ENCODE measurements at places on chromosomes 16 and 17.

GRCh38 chr16:79124016-79124756, 476.4 kb downstream of the MAF start:
- DNase-seq, result no peak

DNA sequence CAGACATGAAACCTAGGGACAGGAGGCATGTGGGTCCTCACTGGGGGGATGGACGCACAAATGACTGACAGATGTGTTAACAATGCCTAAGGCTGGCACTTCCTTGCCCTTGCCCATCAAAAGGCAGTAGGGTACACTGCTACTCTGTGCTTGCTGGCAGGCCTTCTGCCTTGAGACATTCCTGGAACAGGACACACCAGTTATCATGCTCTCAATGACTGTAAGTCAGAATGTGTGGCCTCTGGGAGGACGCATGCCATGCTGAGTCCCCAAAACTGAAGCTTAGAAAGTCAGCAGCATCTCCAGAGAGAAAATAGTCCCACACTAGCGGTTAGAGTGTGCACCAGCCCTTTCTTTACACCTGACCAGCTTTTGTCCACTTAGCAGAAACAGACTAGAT, 16.1 kb upstream of the SREBF1 start:
- DNase-seq, result no peak

DNA sequence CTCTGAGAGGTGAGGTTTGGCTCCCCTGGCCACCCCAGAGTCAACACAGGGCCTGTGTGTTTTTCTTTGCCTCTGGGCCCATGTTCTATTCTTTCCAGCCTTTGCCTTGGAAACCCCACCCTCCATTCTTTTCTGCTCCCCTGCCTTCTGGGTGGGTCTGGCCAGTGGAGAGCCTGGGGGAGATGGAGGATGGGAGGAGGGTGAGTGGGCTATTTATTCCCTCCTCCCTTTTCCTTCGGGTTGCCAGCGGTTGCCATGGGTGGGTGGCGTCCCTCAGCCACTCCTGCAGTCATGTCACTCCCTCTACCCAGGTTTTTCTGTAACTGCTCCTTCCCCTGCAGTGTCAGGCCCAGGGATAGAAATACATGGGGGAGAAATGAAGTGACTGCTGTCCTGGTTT, 15.5 kb downstream of the CMIP start:
- no peak for DNase-seq

- no peak for DNase-seq
These were observed 50.7 kb upstream of the TAC4 start for GRCh38 chr17:49898366-49899190.

GRCh38 chr17:2935632-2936031, 127.8 kb downstream of the OR1D5 start:
- DNase-seq, result no peak

DNA sequence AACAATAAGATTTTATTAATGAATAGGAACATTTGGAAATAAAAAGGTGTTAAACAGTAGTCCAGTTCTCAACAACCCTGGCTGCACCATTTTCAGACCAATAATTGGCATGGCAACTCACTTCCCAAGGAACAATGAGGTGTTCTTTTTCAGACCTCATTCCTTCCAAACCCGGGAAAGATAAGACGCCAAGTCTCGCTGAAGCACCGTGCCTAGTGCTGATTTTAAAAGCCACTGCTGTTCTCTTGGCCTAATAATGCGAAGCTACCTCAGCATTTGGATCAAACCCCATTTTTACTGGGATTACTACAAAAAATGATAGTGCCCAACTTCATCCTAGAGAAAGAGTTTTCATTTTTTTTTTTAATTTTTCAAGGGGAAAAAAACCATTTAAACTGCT, 75.2 kb upstream of the NOL11 start:
- no peak for DNase-seq

DNA sequence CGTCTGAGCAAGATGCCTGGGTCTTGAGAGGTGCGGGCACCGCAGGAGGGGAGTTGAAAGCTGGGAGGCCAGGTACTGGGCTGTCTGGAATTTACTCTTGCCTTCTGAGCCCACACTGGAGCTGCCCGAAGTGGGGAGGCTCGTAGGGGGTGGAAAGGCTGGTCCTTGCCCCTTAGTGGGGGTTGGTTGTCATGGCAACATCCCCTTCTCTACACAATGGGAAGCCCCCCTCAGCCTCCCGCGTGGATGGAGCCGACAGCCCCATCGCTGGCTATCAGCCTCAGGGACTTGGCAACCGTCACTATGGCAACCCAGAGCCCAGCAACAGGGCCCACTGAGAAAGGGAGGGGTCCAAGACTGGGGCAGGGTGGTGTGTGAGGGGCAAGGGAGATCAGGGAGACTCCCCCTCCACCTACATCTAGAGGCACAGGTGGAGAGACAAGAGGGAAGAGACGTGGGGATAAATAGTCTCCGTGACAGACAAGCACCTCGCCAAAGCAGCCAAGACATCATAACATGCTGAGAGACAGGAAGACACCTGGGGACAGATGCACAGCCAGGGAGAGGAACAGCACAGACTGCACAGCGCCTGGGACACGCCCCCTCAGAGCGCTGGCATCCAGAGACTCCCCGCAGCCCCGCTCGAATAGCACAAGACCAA, 5.3 kb upstream of the DNAH2 start:
- DNase-seq, result no peak

DNA sequence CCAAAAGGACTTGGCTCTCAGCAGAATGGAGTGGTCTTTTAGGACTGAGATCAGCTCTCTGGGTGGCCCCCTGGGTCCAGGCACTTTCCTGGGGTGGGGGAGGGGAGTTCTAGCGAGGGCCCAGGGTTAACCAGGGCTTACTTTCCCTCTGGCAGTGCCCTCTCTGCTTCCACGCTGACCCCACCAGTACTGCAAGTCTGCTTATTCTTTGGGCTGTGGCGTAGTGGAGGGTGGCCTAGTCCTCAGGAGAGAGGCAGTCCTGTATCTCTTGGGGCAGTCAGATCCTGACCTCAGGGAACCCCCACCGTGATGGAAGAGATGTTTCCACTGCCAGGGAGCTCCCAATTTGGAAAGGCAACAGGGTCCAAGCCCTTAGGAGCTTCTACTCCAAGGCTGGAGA, 79.4 kb downstream of the CCDC182 start:
- no peak for DNase-seq

DNA sequence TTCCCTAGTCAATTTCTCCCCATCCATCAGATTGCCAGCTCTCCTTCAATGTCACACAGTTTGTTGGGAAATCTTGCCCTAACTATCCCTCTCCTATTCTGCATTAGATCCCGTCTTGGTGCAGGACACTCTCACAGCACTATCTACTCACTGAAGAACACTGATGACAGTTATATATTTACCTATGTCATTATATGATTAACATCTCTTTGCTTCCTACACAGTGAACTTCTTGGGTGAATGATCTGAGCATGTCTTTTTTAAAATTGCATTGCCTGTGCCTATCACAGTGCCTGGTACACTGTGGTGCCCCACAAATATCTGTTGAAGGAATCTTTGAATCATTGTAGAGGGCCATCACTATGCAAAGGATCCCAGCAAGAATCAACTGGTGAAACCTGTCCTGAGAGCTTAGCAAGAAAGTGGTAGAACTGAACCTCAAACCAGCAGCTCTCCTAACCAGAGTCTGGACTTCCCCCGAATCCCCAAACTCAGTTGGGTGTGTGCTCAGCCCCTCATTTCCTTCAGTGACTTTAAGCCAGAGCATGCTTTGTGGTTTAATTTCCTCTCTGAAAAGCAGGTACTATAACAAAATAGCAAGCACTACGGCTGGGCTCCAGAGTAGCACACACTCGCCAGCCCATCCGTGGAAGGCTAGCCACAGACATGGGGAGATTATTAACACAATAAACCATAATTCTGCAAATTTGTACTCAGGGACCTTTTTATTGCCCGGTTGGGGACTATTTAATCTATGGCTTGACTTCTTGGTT, 680.7 kb upstream of the SALL1 start:
- DNase-seq, result no peak

DNA sequence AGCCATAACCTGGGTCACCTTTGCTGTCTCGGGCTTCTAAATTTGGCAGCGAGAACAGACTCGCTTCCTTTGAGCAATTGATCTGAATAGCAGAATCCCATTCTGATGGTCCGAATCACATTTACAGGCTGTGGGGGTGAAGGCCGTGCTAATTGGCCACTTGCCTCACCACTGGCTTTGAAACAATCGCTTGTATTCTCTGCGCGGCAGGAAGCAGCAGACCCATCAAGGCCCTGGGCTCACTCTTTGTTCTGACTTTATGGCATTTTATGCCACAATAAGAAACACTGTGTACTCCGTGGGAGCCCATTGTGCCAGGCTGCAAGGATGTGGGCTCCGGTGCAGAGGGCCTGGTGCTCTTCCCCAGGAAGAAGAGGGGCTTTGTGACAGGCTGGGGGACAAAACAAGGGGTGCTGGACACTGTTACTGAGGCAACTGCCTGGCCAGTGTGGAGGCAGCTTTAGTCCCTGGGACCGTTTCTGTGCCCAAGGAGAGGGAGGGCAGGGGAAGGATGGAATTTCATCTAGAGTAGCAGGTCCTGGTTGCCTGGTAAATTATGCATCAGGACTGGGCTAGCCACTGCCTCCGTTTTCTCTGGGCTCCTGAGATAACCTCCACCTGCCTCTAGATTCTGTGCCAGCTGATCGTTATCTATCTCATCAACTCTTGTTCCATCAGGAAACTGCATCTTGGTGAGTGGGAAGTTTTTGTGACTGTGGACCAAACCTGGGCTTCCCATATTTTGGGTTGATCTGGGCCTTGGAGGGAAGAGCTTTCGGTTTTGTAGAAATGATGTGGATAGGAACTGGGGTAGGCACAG, 78.5 kb downstream of the MRC2 start:
- no peak for DNase-seq

DNA sequence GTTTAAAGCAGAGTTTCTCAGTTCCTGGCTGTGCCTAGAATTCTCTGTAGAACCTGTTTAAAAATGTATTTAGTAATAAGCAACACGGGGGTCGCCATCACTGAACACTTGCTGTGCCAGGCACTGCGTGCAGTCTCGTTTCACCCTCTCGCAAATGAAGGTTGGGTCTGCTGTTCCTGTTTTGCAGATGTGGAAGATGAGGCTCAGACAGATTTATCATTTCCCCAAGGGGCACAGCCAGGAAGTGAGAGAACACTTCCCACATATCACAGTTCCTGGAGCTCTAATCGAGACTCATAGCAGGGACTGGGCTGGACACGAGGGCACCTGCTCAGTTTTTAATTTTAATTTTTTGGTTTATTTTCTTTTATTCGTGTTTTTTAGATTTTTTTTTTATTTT, 122.7 kb downstream of the ABCC6 start:
- no peak for DNase-seq

DNA sequence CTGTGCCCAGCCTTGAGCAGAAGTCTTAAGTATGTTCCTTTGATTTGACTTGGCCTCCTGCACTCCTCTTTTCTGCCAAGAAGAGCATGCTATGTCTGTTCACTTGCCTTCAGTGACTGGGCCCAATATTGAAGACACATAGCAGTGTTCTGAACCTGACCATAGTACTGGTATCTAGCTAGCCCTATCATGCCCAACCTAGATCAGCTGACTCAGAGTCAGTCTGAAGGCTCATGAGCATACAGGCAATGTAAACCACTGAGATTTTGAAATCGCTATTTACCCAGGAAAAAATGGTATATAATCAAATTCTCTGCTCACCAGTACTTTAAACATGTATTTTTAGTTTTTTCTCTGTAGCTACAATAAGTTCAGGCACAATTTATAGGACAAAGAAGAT, 129.4 kb downstream of the TANC2 start:
- DNase-seq, result no peak

DNA sequence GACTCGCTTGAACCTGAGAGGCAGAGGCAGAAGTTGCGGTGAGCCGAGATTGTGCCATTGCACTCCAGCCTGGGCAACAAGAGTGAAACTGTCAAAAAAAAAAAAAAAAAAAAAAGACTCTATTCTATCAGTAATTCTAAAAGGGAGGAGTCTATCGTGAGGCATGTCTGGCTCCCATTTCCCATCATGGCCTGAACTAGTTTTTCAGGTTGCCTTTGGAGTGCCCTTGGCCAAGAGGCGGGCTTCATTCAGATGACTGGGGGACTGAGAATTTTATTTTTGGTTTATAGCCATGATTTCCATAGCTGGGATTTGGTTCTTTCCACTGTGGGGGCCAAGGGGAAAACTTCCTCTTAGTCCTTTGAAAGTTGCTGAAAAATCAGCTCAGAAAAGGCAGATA, 3.5 kb upstream of the SNX29 start:
- DNase-seq, result no peak

DNA sequence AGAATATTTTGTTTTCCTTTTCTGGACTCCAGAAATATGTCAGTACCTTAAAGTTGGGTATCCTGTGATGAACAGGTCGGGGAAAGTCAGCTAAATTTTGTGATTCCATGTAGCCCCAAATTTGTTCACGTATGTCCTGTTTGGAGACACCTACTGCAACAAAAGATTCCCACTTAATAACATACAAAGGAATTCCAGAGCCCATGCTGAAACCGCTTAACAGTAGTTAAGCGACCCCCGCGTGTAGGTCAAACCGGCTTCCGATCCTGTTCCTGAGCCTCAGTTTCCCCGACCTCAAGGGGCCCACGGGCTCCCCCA, 477 bp downstream of the MTHFSD start:
- no peak for DNase-seq

GRCh38 chr17:80416260-80416939, 1.4 kb downstream of the ENDOV start:
- no peak for DNase-seq

GRCh38 chr17:1485423-1486376, 6.8 kb downstream of the MYO1C start:
- DNase-seq, result no peak

DNA sequence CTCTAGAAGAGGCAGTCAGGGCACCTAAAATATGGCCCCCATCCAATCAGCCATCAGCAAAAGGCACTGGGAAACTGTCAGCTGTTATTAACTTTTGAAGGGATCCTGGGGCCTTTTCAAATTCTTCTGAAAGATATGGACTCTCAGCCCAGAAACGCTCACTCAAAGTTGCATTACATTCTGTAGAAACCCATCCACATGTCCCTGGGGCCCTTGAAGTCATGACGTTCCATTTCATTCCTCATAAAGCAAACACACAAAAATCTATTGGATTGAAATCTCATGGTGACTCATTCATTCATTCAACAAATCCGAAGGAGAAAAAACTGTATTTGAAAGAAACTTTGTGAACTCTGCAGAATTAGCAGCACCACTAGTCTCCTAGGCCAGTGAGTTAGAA, 215.3 kb downstream of the C16orf95 start:
- no peak for DNase-seq

DNA sequence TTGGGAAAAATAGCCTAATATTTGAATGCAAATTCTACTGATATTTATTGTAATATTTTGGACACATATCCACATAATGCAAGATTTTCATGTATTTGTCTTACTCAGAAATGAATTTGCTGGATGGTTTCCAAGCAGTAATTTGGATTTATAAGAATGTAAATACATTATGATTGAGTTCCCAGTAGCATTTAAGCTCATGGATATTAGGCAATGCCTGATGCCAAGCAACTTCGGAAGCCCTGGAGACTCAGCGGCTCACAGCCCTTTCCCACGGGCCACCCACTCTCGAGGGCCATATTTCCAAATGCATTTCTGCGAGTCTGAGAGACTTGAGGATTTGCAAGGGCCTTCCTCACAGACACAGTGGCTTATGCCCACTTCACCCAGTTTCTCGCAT, 62.1 kb upstream of the MYOCD start:
- DNase-seq, result no peak

GRCh38 chr16:84294531-84295142, at the start of gene WFDC1:
TSS of gene WFDC1 (plus strand) at chr16:84294878. CDS start at chr16:84294972, 94 bp downstream.
- DNase-seq, result no peak

Measured in NCI-H1694 (cell line).